ENCODE measurements at places on chromosomes 7 and 10.

DNA sequence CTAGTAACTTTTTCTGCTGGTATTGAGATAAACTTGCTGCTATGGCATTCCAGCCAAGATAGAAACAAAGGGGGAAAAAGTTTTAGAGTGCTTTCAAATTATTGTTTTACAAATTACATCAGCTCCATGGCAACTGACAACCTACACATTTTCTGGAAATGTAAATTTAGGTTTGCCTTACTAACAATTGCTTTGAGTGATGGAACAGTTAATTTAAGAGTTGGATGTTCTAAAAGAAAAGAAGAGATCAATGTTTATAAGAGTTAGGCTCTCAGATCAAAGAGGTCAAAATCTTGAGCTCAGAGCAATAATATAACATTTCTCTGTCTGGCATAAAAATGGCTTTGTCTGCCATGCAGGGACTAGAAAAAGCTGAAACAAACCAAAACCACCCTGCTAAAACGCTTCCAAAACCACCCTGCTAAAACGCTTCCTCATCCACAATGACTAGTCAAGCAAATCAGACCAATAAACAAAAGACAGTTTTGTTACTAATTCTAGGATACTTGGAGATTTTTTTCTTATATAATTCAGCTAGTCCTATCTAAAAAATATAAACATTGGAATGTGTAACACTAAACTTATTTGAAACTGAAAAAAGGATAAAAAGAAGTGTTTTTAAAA is 32.3 kb downstream of the ORC5 start:
- DNase-seq: no peak

GRCh38 chr7:98474558-98474957 is 73.7 kb upstream of the BAIAP2L1 start:
- DNase-seq: no peak

GRCh38 chr7:158077934-158078910 is 509.4 kb downstream of the PTPRN2 start:
- DNase-seq: no peak

GRCh38 chr10:59090817-59091622 is 85.4 kb upstream of the PHYHIPL start:
- no peak for DNase-seq

DNA sequence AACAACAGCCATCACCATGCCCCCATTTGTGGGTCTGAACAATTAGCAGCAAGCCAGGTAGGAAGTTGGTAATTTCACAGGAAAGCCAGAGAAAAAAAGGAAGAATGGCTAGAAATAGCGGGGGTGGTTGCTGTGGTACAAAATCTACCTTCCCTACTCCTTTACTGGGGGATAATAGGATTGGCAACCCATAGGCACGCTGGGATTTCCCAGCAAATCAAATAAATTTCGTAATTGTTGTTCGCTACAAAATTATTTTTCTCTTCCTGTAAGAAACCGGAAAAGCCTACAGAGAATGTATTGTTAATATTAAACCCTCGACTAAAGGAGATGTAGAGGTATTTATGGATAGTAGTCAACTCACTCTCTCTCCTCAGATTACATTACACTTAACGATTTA is 123.9 kb downstream of the DOCK4 start:
- DNase-seq: no peak

DNA sequence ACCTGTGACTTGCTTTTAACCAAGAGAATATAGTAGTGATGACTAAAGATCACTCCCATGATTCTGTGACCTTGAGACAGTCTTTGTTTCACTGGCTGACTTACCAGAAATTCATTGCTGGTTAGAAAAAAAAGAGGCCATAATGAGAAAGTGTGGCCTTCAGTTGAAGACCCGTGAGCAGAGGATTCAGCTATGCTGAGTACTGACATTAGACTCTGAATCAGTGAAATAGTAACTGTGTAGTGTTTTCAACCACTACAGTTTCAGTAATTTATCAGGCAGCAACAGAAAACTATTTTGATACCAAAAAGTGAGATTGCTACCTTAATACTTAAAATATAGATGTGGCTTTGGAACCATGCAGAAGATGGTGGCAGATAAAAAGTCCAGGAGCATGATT is 298.0 kb upstream of the KCND2 start:
- no peak for DNase-seq

GRCh38 chr10:24988831-24989640 is 26.9 kb downstream of the ENKUR start:
- DNase-seq: no peak

GRCh38 chr7:155468785-155469148 is 10.8 kb downstream of the EN2 start:
- no peak for DNase-seq

DNA sequence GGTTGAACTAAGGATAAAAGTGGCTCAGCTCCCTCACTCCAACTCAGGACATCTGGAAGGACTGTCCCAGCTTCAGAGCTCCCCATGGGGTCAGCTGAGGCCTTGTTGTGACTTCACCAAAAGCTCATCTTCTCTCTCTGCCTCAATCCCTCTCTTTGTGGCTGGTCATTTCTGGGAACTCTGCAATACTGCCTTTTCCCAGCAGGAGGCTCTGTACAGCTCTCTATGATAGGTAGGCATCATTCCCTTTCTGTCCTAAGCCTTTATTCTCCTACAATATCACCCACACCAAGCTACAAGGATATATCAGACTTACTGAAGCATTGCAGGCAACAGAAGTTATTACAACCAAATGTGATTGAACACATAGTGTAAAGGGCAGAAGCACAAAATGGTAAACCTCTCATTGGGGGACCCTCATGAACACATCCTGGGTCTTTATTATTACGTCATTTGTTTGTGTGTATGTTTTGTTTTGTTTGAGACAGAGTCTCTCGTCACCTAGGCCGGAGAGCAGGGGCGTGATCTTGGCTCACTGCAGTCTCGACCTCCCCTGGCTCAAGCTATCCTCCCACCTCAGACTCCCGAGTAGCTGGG is 36.7 kb upstream of the PRPS1L1 start:
- no peak for DNase-seq

GRCh38 chr7:142827951-142828500 is 26.9 kb upstream of the EPHB6 start:
- DNase-seq: no peak

GRCh38 chr7:98365863-98366561 is 34.9 kb downstream of the BAIAP2L1 start:
- no peak for DNase-seq

GRCh38 chr10:19579761-19580545 is 236.3 kb upstream of the PLXDC2 start:
- no peak for DNase-seq

DNA sequence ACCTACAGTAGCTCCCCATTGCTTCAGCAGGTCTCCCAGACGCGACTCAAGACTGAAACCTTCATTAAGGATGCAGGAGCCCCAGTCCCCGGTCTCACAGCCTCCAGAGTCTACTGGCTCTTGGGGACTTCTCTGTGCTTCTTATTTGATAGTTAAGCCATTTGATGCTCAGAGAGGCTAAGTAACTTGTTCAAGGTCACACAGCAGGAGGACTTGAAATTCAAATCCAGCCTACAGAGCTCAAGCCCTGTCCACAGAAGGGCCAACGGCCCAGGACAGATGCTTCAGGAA is 21.2 kb upstream of the ZMIZ1 start:
- DNase-seq: no peak

DNA sequence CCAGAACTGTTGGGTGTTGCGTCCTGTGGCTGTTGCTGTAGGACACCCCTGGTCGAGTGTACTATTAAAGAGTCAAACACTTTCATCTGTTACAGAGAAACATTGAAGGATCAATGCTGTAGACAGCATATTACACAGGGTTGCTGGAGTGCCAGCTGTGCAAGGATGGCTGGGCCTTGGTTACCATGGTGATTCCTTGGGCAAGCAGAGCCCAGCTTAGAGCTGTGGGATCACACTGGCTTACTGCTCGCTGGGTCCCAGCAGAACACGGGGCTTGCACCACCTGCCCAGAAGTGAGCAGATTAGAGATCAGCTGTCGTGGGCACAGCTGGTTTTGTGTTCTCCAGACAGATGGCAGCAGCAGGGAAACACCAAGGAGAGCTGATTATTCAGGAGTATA is 76.0 kb downstream of the GPR141 start:
- no peak for DNase-seq

DNA sequence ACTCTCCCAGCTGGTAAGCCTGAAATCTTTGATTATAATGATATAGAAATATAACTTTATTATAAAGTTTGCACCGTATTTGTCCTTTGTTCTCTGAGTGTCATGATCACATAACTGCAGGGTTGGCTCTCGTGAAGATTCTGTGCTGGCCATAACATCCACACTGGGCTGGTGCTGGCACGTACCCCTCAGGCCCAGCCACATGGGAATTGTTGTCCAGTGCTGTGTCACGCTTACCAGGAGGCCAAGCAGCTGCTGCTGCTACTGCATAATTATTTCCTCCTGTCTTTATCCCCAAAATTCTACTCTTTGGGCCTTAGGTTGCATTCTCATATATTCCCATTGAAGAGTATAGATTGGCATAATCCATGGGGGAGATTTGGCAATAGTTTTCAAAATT is 20.8 kb upstream of the UCN3 start:
- DNase-seq: no peak

DNA sequence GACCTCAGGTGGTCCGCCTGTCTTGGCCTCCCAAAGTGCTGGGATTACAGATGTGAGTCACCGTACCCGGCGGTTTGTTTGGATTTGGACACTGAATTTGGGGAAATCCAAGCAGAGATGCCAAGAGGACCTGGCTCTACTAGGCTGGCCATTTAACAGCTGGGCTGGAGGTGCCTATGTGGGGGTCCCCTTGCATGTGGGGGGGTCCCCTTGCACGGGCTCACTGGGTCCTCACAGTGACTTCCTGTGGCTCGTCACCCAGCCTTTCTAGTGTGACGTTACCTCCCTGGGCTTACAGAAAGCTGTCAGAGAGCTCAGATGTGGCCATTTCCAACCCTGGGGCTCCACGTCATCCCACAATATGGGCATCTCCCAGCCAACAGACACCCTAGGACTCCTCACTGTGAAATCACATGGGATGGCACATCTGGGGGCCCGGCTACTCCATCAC is 49.3 kb upstream of the GNA12 start:
- DNase-seq: no peak

- peak; percentile 63 for DNase-seq
Observed at GRCh38 chr7:100568896-100569844, 4.5 kb downstream of the SAP25 start.

DNA sequence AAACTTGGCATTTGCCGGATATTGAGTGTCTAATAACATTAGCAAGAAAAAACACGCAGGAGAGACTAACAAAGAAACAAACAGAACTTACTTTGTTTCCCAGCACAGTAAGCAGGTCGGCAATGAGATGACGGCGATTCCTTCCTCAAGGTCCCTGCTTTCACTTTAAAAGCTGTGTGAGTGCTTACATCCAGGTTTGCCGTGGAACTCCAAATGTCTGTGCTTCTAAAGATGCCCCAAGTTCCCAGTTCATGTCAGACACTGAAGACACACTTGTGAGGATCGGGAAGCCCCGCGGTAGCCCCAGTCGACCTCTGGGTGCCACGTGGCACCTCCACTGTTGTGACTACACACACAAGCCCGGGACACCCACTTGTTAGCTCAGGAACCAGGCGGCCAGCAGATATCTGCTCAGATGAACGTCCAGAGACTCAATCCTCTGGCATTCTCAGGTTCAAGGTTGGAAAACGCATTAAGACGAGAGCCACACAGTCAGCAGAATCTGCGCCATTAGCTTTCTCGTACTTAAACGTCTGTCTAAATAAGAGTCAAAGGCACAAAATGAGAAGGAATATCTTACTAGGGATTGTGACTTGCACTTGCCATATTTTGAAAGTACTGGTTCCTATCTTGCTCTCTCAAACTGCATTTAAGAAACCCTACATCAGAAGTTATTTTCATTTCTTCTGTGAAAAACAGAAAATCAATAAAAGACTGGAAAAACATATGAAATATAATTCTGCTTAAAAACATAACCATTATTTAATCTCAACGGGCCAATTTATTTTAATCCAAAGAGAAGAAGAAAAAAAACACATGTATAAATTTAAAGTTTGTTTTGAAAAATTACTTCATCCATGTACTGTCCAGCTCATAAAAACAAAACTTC is 207.6 kb upstream of the KLF14 start:
- peak; percentile 19 for DNase-seq

GRCh38 chr7:7416031-7416858 is 119.4 kb downstream of the COL28A1 start:
- DNase-seq: no peak

- DNase-seq: peak; percentile 34
Observed at GRCh38 chr7:85498031-85498430, 311.2 kb upstream of the SEMA3D start.

DNA sequence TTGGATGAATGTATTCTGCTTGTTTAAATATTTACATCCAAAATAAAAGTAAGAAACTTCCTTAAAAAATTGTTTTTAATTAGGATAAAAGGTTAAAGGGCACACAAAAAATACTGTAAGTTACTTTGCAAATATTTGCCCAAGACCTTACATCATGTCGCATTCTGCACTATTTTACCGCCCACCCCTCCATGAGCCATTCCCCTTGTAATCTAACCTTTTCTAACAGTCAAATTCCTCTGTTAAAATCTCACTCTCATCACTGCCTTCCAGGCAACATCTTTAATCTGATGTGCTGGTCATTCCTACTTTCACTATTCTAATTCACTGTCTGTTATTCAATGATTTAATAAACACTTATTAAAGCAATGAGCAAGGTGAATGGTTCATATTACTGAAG is 23.2 kb downstream of the TSPAN12 start:
- DNase-seq: no peak

- no peak for DNase-seq
Observed at GRCh38 chr7:27351137-27351536, 108.5 kb downstream of the EVX1 start.

DNA sequence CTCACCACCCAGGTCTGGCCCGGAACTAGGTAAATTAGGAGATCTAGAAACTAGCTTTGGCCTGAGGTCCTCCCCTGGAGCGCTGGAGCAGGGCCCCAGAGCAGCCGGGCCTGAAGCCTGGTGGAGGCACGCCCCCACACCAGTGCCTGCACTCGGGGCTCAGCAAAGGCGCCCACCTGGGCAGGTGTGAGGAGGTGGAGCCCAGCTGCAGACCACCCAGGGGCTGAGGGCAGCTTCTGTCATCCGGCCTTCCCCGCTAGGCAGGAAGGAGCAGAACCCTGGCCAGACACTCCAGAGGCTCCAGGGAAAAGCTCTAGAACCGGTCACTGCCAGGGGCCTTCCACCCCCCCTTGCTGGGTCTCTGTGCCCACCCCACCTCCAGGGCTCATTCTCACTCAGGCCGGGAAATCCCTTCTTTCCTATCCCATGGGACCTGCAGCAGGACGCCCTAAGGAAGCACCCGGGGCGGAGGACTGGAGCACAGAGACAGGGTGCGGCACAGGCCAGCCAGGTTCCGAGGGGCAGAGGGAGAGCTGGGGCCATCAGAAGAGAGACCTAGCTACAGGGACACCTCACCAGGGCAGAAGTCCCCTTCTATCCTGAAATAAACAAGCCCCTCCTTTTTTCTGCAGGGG is 161.2 kb downstream of the NRF1 start:
- DNase-seq: no peak

DNA sequence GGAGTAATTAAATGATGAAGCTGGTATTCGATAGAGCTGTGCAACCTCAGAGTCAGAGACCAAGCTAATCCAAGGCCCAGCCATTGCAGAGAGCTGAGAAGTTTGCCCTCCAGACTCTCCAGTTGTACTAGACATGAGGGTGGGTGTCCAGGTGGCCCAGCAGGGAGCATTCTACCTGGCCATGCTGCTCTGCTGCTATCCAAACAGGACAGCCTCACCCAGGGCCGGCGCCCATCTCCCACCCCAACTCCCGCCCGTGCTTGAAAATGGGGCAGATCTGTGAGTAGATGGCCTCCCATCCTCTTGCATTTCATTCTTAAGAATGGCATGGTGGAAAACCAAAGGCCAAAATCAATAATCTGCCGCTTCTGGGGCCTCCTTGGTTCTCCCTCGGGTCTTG is 124.2 kb downstream of the TCERG1L start:
- no peak for DNase-seq

GRCh38 chr7:123154231-123154860 is 45.4 kb downstream of the SLC13A1 start:
- DNase-seq: no peak
